H9 (cell line): ENCODE measurements at places on chromosomes 13 and 19. TPM values are rescaled to one million over a fixed set of nuclear protein-coding genes. Genes with fewer than 3 reads are reported as not detected.

DNA sequence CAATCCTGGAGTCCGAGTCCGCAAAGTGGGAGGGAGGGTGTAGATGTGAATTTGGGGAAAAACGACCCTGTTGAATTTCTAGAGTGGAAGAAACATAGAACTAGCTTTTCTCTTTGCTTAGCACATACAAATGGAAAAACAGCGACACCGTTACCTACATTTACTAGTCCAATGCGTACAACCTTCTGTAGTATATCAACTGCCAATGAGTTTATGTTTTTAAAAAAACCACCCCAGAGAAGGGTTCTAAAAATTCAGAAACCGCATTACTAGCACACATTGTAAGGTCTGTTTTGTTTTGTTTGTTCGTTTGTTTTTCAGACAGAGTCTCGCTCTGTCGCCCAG lies 332 bp upstream of the SUPT20H start:
- no peak for DNase-seq

GRCh38 chr13:84315527-84315926 lies 433.3 kb upstream of the SLITRK1 start:
- no peak for DNase-seq

Gene ZNF44
- 6.6 and 6.9 TPM in 2 replicates for total RNA-seq

DNA sequence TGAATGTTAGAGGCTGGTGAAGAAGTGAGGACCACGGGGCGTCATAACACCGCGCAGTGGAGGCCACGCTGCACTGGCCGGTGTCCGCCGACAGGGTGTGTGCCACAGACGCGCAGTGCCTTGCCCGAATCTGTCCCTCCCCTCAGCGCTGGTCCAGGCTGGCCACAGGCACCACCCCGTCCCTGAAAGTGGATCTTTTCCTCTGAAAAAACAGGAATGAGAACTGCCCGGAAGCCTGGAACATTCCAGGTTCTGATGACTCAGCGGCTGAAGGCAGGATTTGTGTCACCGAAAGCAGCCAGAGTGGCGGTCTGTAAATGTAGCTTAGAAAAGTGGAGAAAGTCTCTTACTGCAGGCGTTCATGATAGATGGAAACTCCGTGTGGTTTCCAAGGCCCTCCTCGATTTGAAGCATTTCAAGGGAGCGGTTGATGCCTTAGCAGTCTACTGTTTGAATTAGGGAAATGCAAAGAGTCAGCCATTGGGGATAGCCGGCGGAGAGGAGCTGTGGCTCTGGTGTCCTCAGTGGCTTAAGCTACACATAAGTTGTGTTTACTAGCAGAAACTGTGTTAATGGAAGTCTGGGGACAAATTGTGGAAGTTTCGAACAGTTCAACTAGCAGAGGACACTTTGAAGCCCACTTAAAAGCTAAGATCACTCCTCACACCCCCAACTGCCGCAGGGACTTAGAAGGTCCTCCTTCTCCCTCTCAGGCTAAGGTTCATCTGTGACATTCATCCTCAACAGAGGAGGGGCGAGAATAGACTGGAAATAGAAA lies 70.8 kb downstream of the NUFIP1 start:
- peak; percentile 93 for DNase-seq

DNA sequence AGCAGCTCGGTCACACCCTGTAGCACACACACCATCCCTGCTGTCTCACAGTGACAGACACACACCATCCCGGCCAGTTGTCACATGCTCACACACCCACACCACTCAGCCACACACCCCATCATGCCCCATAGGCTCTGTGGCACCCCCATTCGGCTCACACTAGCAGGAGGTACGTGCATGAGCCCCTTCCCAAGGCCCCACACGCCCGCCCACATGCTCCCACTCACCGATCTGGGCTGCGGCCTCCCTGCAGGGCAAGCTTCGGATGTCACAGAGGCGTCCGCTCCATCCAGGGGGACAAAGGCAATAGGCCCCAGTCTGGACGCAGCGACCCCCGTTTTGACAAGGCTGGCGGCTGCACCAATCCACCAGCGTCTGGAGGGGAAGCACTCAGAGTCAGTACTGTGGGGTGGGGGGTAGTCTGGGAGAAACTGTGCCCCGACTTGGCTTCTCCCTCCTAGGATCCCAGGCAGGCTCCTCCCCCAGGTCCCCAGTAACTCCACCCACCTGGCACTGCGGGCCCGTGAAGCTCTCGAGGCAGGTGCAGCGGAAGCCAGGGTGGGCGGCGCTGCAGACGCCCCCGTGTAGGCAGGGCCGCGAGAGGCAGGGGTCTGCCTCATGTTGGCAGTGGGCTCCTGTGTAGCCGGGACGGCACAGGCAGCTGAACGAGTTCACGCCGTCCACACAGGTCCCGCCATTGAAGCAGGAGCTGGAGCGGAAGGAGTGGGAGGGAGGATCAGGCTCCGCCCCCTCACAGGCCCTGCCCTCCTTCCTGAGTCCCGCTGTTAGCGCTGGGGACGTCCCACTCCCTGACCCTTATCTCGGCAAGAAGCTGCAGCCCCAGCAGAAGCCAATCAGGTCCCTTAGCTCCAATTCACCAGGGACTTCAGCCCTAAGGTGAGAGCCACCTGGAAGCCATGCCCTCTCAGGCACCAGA lies 20.1 kb downstream of the NOTCH3 start:
- DNase-seq: peak; percentile 93

DNA sequence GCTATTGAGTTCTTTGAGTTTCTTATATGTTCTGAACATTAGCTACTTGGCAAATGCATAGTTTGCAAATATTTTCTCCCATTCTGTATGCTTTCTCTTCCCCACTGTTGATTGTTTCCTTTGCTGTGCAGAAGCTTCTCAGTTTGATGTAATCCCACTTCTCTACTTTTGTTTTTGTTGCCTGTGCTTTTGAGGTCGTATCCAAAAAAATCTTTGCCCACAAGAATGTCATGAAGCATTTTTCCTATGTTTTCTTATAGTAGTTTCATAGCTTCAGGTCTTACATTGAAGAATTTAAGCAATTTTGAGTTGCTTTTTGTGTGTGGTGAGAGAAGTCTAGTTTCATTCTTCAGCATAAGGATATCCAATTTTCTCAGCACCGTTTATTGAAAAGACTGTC lies 536.7 kb upstream of the ARGLU1 start:
- DNase-seq: no peak

DNA sequence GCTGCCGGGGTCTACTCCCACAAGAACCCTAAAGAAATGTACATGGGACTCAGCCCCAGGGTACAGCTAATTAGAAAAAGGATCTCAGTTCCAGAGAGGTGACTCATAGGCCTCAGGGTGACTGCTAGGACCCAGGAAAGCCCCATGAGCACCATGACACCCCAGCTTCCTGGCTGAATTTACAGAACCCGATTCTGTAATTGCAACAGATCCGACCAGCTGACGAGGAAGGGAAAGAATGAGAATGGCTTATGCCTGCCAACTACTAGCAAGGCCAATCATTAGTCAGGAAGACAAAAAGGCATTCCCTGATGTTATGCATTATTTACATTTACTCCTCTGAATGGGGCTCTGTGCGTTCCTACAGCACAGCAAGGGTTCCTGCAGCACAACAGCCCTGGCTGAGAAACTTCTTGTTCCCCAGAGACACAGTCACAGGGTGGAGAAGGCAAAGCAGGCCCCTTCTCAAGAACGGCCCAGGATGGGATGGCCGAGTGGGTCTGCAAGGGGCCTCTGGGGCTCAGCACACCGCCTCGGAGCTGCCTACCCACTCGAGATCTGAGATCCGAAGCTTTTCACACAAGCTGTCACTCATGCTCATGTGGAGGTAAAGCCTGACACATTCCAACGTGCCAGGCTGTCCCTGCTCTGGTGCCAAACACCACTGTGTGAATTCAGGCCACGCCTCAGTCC lies 27.2 kb downstream of the PBX4 start:
- DNase-seq: peak; percentile 50

Gene SLC25A41
- total RNA-seq: 0.20 and 0.42 TPM in 2 replicates

DNA sequence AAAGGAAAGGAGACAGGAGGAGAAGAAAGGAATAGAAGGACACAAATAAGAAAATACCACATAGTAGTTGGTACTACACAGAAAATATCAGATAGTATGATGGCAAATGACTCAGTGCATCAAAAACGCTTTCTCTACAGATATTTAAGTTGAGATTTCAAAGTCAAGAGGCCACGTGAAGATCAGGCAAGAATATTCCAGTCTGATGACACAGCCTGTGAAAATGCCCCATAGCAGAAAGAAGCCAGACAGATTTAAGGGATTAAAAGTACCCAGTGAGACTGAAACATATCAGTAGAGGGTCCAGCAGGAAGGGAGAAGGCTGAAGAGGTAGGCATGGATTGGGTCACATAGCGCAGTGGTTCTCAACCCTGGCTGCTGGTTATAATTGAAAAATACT lies 113.7 kb downstream of the VWA8 start:
- no peak for DNase-seq

Gene LPAR2
- total RNA-seq: 49.5 and 51.8 TPM in 2 replicates

Gene YJEFN3
- total RNA-seq: 15.7 and 16.6 TPM in 2 replicates

- DNase-seq: no peak
Measured at GRCh38 chr13:29561918-29562317, 33.6 kb downstream of the SLC7A1 start.

DNA sequence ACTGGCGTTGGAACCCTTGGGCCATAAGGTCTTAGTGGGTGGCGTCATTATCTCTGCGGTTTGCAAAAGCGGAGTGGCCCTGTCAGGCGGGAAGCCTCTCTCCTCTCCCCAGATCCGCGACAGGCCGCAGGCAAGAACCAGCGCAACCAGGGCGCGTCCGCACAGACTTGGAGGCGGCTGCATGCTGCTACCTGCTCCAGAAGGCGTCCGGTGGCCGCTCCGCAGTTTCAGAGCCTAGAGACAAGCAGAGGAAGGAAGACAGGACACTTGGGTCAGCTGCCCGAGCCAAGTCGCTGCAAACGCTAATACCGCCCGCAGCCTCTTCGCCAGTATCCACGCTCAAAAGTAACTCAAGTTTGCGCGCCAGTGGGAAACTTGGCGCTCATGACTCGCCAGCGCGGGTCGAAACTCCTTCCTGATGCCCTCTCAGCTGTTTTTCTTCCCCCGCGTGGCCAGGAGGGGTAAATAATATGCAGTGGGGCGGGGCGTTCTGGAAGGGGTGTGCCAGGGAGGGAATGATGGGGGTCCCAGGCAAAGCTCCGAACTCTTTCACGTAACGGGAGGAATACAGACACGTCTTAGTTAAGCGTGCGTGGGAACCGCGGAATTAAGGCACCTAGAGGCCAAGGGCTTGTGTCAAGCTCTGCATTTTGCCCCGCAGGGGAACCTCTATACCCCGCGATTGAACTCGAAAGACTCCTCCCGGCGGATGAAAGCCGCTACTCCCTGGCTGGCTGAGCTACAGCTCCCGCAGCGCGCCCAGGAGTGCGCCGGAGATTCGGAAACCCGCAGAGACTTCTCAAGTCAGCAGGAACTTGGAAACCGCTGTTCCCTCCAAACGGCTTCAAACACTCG lies at the start of gene EDNRB:
TSS of gene EDNRB (minus strand) at position 441 of the 855 bp plus-strand sequence. CDS start at position 183, 258 bp downstream.
- peak; percentile 62 for DNase-seq

GRCh38 chr19:2207008-2207407 lies 29.1 kb downstream of the PLEKHJ1 start:
- DNase-seq: no peak

Gene CACNG7
- total RNA-seq: 22.1 and 22.7 TPM in 2 replicates

GRCh38 chr13:21672796-21673538 lies 2.1 kb downstream of the FGF9 start:
- no peak for DNase-seq

Gene LHFPL6
- total RNA-seq: 3.5 and 3.9 TPM in 2 replicates

- no peak for DNase-seq
Measured at GRCh38 chr19:50046649-50047503, 21.1 kb downstream of the ZNF473 start.

DNA sequence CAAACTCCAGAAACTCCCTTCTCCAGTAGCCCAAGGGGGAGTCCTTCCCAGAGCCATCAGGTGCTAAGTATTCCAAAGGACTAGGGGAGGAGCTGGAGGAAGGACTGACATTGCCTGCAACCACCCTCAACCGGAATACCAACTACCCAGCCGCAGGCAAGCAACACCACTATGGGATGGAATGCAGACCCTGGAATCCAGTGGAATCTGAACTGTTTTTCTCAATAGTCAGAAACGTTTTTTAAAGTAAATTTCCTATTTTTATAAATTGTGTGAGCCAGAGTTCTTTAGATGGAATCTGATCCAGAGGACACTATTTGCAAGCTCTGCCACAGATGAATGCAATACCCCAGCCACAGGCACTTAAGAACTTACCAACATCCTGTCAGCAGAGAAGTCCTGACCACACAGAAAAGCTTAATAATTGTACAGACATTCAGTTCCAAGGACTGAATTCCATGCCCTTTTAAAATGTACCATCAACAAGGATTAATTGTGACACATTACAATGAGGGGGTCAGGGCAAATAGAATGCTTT lies 92.1 kb downstream of the USP12 start:
- peak; percentile 60 for DNase-seq

Gene AMER2
- 0.02 and 0.04 TPM in 2 replicates for total RNA-seq

- DNase-seq: no peak
Measured at GRCh38 chr13:66532146-66532545, 698.0 kb downstream of the PCDH9 start.

DNA sequence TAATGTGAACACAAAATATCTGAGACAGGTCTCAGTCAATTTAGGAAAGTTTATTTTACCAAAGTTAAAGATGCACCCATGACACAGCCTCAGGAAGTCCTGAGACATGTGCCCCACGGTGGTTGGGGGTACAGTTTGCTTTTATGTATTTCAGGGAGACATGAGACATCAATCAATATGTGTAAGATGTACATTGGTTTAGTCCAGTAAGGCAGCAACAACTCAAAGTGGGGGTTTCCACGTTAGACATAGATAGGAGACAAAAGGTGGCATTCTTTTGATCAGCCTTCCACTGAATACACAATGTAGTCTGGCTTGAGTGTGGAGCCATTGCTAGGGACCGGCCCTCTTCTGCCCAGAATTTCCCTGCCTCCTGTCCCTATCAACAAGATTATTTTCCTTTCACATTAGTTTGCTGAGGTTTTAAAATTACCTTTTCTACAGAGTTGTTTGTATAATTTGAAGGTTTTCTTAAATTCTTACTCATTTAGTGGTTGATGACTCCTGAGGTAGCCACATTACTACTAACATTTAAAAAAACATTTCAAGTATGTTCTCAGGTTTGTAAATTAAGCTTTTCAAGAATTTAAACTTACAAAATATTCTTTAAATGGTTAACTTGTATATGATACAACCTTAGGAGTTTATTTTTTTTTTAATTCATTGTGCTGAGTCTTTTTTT lies 33.2 kb downstream of the RNASEH2B start:
- no peak for DNase-seq
